Left cardiac atrium (tissue), 4 donors: ENCODE measurements at places on chromosomes 4 and X. TPM values are rescaled to one million over a fixed set of nuclear protein-coding genes. Genes with fewer than 3 reads are reported as not detected.
A peak's percentile ranks its signal among the peaks of the same experiment; 100 is the strongest.

Gene GUCY1A1
- 53.5 TPM for total RNA-seq

Gene RGN
- 13.9 TPM for total RNA-seq

DNA sequence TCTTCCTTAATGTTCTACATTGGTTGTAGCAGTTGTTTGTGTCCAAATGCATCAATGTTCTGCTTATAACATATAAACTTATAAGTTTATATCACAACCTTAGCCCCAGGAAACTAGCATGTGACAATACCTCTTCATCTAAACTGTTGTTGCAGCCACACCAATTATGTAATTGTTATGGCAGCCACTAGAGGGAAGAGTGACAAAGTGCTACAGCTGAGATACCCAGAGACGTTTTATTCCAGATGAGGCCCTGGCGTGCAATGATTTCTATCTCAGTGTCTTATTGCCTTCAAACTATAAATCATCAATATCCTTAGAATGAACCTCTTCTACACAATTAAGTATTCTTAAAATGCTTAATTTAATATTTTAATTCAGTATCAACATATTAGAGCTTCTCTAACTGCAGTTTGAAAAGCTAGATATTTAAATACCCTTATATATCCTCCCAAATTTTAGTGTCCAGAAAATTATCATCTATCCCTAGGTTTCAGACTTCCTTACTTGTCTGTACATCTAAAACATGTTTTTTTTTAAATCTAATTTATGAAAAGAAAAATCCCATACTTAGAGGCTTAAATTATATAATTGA lies 171.6 kb downstream of the PCDH10 start:
- DNase-seq = no peak

Gene MGAT4D
- total RNA-seq = not detected

DNA sequence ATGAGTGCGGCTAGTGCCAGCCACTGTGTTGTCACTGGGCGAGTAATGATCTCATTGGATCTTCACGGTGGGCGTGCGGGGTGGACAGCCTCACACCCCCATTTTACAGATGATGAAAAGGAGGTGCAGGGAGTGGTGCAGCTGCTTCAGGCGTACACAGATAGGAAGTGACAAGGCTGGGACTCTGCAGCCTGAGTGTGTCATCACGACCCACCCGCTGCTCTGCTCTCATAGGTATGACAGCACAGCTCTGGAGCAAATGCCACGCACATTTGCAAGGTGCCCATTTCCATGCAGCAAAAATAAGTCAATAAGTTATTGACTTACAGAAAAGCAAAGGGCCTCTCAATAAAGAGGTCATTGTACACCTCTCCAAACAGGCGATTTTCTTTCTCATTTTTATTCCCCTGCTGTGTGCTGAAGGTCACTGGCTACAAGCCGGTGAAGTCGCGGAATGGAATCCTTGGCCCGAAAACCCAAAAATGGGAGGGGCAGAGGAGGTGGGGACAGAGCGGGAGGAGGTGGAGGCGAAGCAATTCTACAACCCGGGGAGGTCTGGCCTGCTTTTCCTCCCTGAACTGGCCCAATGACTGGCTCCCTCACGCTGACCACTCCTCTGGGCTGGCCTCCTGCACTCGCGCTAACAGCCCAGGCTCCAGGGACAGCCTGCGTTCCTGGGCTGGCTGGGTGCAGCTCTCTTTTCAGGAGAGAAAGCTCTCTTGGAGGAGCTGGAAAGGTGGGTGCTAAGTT lies at the start of gene SOD3:
SOD3 (plus strand) TSS at position 658 of the 750 bp plus-strand sequence. CDS start 3,949 bp downstream, outside the sequence.
- DNase-seq = peak; percentile 83

DNA sequence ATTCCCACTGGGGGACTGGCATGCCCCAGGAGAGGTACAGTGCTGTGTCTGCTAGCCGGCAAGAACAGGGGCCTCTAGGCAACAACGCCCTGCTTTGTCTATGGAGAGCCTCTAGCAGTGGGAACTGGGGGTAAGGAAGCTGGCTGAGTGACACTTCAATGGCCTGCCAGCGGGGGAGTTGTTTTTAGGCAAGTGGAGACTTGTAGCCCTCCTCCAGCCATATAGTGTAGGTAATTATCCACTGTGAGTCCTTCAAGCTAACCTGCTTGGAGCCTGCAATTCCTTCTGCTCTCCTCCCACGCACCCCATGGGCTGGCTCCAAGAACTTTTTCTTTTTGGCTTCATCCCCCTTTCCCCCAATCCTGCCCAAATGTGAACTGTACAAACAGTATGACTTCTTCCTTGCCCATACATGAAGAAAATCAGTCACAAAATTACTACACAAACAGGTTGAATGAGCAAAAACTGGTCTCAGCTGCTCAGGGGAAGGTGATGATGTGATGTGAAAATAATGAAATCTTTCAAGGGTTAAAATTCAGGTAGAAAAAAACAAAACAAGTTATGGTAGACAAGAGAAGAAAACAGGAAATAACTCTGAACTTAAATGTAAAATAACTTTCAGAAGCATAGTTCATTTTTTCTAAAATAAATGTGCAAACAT lies 33.1 kb downstream of the LEF1 start:
- no peak for DNase-seq

- DNase-seq = no peak
Observed at GRCh38 chrX:97685753-97686152, 802.0 kb downstream of the RPA4 start.

Gene RNF150
- 38.4 TPM for total RNA-seq

Gene FAT4
- 10.3 TPM for total RNA-seq

DNA sequence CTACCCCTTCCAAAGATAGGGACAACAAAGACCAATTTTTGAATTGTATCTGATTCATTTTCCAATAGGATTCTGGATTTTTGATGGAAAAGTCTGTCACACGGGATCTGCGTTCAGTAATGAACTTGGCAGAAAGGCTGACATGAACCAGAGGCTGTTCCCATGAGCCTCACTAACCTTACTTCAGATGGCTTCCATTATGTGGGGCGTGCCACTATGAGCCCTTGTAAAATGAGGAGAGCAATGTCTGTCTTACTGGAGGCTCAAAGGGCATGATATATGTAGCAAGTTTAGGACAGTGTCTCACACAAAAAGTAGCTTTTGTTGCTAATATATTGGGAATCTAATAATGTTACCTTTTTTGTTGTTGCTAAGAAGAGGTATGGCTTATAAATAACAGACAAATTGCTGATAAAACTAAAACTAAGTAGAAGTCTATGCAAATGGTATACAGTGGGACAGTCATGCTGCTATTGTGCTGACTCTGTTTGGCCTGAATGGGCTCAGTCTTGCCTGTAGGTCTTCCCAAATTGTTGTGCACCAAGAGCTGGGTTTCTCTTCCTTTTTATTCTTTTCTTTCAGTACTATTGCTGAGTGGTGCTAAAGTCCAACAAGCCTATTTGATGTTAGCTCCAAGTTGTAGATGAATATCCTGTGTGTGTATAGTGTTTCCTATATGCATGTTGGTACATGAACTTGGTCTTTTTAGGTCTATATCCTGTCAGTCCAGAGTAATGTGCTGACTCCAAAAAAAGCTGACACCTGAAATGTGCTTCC lies 132.1 kb downstream of the SPRY1 start:
- no peak for DNase-seq

Gene MAGIX
- total RNA-seq = 7.9 TPM

Gene GAGE12J
- total RNA-seq = not detected

Gene GLRB
- total RNA-seq = 10.6 TPM

DNA sequence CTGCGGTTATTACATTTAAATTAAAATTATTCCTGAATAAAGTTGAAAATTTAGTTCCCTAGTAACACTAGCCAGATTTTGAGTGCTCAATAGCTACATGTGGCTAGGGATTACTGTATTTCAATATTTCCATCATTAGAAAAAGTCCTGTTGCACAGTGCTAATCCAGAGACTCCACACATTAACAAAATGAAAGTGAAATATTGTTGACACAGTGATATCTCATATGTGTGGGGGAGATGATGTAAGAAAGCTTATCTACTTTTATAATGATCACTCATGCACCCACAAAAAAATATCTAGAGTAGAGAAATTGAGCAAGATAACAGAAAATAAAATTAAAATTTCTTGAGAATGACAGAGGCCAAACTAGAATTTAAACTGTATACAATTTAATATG lies 74.9 kb downstream of the MAGEB10 start:
- no peak for DNase-seq

Gene CTAG1A
- not detected for total RNA-seq

- DNase-seq = no peak
Observed at GRCh38 chr4:104394406-104395167, 100.1 kb downstream of the CXXC4 start.

Gene MAGEB10
- total RNA-seq = not detected

DNA sequence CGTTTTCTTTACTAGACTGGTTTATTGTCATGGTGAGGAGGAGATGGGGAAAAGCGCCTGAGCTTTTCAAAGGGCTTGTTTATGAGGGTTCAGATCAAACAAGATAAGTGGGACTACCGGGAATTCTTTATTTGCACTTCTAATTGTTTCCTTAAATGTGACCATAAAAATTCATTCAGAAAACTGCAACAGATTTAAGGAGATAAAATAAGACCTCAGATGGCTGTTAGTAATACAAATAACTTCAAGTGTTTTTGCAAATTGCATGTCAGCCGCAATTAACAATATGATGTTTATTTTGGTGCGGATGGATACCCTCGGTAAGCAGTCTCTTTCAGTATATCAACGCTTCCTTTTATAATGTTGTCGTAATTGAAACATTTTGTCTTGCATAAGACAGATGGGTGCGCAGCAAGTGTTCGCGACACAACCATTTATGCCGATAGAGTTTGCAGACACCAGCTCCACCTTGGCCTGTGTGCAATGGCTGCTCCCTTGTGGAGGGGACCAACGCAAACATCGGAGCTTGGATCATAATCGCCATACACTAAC lies 151.0 kb downstream of the C4orf33 start:
- DNase-seq = no peak

DNA sequence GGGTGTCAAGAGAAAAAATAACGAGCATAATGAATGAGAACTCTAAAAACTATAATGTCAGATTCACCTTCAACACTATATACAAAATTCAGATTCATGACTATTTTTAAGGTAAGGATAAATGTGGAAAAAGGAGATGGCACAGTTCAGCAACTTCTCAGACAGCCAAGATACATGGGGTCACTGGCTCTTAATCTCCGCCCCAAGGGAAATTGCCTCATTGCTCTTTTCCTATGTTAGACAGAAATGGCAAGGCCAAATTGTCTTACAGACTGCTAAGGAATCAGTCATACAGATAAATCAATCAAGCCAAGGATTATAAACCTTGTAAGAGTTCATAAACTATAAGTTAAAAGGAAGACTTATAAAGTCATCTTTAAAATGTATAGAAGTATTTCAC lies 183.4 kb downstream of the OPHN1 start:
- DNase-seq = no peak

GRCh38 chr4:3355266-3355748 lies 62.5 kb downstream of the RGS12 start:
- DNase-seq = no peak

DNA sequence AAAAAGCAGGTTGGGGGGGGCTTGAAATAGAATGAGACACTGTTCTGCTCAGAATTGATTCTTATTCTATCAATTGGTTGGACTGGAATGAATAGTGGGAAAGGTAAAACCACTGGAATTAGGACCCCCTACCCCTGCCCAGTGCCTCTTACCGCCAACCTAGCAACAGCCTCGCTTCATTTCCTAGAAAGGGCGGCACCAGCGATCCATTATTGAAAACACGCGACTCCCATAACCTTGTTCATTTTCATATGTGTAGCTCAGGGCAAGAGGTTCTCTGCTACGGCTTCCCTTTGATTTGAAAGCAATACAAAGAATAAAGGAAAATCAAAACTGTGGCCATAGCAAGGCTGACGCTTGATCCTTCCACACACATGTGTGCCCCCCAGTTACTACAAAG lies 33.7 kb downstream of the IDS start:
- DNase-seq = no peak

GRCh38 chr4:140049849-140050637 lies 103.9 kb downstream of the MAML3 start:
- no peak for DNase-seq

DNA sequence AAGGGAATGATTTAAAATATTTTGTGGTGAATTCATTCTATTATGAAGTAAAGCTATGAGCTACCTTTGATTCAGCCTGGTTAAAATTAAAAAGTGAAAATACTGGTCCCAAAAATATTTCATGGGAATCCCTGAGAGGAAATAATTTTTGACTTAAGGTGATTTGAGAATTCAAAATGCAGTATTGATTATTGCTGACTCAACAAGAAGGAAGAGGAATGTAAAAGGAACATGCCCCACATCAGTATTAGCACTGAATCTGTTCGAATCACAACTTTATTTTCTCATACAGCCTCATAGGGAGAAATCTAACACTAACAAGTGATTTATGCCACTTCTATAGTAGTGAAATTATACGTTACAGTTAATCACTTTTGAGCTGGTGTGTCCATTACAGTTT lies 27.7 kb downstream of the EIF2S3 start:
- no peak for DNase-seq

- no peak for DNase-seq
Observed at GRCh38 chrX:152136312-152136711, 2.1 kb downstream of the MAGEA10 start.

- DNase-seq = no peak
Observed at GRCh38 chr4:138190452-138190858, 51.7 kb downstream of the SLC7A11 start.

Gene NUDT10
- total RNA-seq = 0.13 TPM

DNA sequence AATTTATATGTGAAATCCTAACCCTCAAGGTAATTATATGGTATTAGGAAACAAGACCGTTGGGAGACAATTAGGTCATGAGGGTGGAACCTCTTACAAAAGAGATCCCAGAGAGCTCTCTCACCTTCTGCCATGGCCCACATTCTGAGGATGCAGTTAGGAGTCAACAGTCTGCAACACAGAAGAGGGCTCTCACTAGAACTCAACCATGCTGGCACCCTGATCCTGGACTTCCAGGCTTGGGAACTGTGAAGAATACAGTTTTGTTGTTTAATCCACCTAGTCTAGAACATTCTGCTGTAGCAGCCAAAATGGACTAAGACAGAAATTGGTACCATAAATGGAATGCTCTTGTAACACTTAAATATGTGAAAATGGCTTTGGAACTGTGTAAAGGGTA lies 278.8 kb upstream of the GALNTL6 start:
- no peak for DNase-seq

Gene ENOX2
- total RNA-seq = 15.9 TPM
